ENCODE measurements at places on chromosomes 1 and 21. TPM values are rescaled to one million over a fixed set of nuclear protein-coding genes. Genes with fewer than 3 reads are reported as not detected.

The DCST1 gene
- not detected for total RNA-seq

GRCh38 chr21:41632748-41633475 lies 125.0 kb upstream of the TMPRSS2 start:
- peaks cover 28% of the 10 kb centered on the region for H3K4me1 ChIP-seq
- no peaks in the 10 kb centered on the region for H3K27me3 ChIP-seq
- no peak overlapping the region for H3K4me3 ChIP-seq
- peak overlapping the region; percentile 92 for H3K27ac ChIP-seq
- DNase-seq = no peak
- no peaks in the 10 kb centered on the region for H3K36me3 ChIP-seq

The CYP4B1 gene
- 91.7 TPM for total RNA-seq

- no peaks in the 10 kb centered on the region for H3K36me3 ChIP-seq
- no peaks in the 10 kb centered on the region for H3K27me3 ChIP-seq
These were observed 72.1 kb downstream of the UCK2 start for GRCh38 chr1:165899461-165899941.

The CFHR4 gene
- not detected for total RNA-seq

DNA sequence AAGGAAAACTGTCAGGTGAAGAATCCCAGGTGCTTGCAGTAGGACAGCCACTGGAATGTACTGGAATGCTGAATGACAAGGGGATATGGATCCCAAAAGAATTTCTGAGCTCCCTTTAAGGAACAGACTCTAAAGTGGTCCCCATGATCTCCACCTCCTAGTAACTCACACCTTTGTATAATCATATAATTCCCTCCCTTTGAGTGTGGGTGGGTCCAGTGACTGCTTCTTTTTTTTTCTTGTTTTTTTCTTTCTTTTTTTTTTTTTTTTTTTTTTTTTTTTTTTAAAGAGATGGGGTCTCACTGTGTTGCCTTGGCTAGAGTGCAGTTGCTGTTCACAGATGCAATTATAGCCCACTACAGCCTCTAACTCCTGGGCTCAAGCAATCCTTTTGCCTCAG lies 28.5 kb upstream of the H3-3A start:
- H3K27ac ChIP-seq = peak overlapping the region; percentile 72
- DNase-seq = no peak
- H3K36me3 ChIP-seq = no peaks in the 10 kb centered on the region
- H3K4me1 ChIP-seq = peaks cover 18% of the 10 kb centered on the region
- no peaks in the 10 kb centered on the region for H3K27me3 ChIP-seq
- no peak overlapping the region for H3K4me3 ChIP-seq

DNA sequence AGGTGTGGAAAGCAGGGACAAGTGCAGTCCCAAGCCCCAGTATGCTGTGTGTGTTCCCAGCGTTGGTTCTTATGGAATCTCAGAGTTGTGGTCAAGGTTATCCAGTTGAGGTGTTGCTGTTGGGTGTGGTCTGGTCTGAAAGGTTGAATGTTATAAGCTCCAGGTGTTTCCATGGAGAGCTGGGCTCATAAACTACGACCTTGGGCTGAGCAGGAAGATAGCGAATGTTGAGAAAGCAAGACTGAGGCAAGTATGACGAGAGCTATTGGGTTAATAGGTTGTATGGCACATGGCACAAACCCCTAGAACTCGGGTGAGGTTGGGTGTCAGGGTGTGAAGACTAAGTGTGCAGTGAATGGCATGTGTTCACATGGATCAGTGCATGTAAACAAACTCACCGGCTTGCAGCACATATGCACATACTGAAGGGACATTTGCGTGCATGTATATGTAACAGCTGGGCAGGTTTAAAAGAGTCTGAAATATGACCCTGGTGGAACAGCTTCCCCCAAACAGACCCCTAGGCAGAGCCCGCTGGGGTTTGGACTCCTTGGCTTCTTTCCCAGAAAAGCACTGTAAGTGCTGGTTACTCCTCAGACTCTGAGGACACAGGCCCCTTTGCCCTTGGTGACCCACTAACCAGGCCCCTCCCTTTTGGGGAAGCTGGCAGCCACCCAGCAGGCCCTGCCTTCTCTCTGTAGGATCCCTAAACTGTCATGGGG lies 117.5 kb downstream of the NAV1 start:
- no peak overlapping the region for H3K4me3 ChIP-seq
- H3K36me3 ChIP-seq = no peaks in the 10 kb centered on the region
- peaks cover 6% of the 10 kb centered on the region for H3K27me3 ChIP-seq

- H3K27me3 ChIP-seq = no peaks in the 10 kb centered on the region
- peaks cover 22% of the 10 kb centered on the region for H3K4me1 ChIP-seq
- DNase-seq = no peak
- H3K4me3 ChIP-seq = no peak overlapping the region
- H3K36me3 ChIP-seq = peaks cover 13% of the 10 kb centered on the region
- peak overlapping the region; percentile 25 for H3K27ac ChIP-seq
These were observed 4.3 kb upstream of the MFAP2 start for GRCh38 chr1:16984717-16985116.

- no peak for DNase-seq
- no peak overlapping the region for H3K4me3 ChIP-seq
- no peaks in the 10 kb centered on the region for H3K27me3 ChIP-seq
These were observed 2.4 kb upstream of the ARHGAP29 start for GRCh38 chr1:94239796-94240195.

DNA sequence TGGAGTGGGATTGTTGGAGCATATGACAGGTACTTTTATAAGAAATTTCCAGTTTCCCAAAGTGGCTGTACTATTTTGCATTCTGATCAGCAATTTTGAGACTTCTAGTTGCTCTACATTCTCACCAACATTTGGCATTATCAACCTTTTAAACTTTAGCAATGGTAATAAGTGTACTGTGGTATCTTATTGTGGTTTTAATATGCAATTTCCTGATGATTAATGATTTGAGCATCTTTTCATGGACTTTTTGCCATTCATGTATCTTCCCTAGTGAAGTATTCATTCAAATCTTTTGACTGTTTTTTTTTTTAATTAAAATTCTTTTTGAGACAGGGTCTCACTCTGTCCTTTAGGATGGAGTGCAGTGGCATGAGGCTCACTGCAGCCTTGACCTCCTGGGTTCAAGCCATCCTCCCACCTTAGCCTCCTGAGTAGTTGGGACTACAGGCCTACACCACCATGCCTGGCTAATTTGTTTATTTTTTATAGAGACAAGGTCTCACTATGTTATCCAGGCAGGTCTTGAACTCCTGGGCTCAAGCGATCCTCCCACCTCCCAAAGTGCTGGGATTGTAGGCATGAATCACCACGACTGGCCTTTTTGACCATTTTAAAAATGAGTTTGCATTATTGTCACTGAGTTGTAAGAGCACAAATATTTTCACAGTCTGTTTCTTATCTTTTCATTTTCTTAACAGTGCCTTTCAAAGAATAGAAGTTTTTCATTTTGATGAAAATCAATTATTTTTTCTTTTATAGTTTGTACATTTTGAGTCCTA lies 7.8 kb upstream of the SLC6A9 start:
- no peaks in the 10 kb centered on the region for H3K36me3 ChIP-seq
- no peak for DNase-seq
- no peak overlapping the region for H3K4me3 ChIP-seq
- H3K27ac ChIP-seq = no peak overlapping the region

The PCBP3 gene
- total RNA-seq = 0.47 TPM

DNA sequence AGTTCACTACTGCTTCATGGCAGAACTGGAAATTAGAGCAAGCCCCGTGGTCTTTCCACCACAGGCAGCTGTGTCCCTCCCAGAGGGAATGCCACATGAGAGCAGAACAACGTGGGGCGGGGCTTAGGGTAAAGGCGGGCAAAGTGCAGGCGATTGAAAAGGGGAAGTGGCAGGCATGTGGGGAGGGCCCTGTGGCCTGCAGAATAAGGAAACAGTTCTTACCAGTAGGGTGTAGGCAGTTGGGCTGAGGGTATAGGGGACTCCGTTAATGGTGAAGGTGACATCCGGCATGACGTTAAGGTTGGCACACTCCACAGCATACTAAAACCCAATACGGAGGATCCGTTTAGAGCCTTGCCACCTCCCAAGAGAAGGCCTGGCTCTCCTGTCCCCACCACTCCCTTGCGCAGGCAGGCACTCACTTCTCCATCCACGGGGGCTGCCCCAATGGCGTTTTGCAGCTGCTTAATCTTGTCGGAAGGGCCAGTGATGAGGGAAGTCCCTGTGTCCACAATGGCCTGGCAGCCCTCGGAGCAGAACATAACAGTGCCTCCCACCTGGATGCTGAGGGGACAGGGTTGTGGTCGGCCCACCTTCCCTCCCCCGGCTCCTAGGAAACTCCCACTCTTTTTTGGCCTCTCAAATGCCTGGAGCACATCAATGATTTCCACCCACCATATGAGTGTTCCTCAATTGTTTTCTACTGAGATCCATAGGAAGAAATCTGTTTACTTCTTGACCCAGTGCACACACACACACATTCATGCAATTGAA lies 9.1 kb upstream of the RAB7B start:
- no peaks in the 10 kb centered on the region for H3K4me1 ChIP-seq
- no peak overlapping the region for H3K4me3 ChIP-seq
- H3K36me3 ChIP-seq = no peaks in the 10 kb centered on the region
- no peak overlapping the region for H3K27ac ChIP-seq
- no peaks in the 10 kb centered on the region for H3K27me3 ChIP-seq

DNA sequence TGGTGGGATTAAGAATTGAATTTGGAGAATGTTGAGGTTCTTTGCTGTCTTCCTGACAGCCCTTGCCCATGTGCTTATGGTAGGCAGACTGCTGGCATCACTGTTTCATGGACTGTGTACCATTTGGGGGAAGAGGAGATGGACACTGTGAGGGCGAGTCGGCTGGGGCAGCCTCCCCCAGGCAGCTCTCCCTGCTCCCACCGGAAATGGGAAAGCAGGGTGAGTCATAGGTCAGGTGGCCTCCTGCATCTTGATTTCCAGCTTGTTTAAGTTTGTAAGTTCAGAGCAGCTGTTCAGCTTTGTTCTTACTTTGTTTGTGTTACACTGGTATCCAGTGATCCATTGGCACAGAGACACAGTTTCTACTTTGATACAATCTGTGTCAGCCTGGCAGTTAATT lies 87.2 kb upstream of the CNIH3 start:
- H3K27ac ChIP-seq = no peak overlapping the region
- H3K4me3 ChIP-seq = no peak overlapping the region
- H3K4me1 ChIP-seq = no peaks in the 10 kb centered on the region
- no peaks in the 10 kb centered on the region for H3K27me3 ChIP-seq
- no peak for DNase-seq
- no peaks in the 10 kb centered on the region for H3K36me3 ChIP-seq

The DMRTA2 gene
- total RNA-seq = 8.0 TPM

GRCh38 chr21:43467785-43468184 lies 40.9 kb upstream of the SIK1 start:
- no peak overlapping the region for H3K4me3 ChIP-seq
- no peak for DNase-seq
- no peak overlapping the region for H3K27ac ChIP-seq

- no peaks in the 10 kb centered on the region for H3K4me1 ChIP-seq
- H3K27ac ChIP-seq = no peak overlapping the region
- no peak for DNase-seq
- H3K27me3 ChIP-seq = no peaks in the 10 kb centered on the region
These were observed 283.1 kb downstream of the LMX1A start for GRCh38 chr1:165073185-165074007.

DNA sequence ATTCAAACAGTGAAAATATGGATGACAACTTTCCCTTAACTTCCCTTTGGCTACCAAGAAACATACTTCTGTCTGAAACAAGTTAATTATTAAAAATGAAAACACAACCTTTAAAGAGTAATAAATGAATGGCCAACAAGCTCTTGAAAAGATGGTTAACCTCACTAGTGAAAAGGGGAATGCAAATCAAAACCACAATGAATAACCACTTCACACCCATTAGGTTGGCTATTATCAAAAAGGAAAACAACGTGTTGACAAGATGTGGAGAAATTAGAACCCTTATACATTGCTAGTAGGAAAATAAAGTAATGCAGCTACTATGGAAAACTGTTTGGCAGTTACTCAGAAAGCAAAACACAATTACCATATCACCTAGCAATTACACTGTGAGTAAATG lies 14.1 kb downstream of the COP1 start:
- H3K36me3 ChIP-seq = no peaks in the 10 kb centered on the region
- no peak overlapping the region for H3K4me3 ChIP-seq
- DNase-seq = no peak
- peaks cover 5% of the 10 kb centered on the region for H3K4me1 ChIP-seq

GRCh38 chr21:20261364-20261763 lies 736.8 kb upstream of the NCAM2 start:
- DNase-seq = no peak
- H3K27me3 ChIP-seq = no peaks in the 10 kb centered on the region
- no peak overlapping the region for H3K4me3 ChIP-seq
- H3K27ac ChIP-seq = no peak overlapping the region
- H3K4me1 ChIP-seq = no peaks in the 10 kb centered on the region

DNA sequence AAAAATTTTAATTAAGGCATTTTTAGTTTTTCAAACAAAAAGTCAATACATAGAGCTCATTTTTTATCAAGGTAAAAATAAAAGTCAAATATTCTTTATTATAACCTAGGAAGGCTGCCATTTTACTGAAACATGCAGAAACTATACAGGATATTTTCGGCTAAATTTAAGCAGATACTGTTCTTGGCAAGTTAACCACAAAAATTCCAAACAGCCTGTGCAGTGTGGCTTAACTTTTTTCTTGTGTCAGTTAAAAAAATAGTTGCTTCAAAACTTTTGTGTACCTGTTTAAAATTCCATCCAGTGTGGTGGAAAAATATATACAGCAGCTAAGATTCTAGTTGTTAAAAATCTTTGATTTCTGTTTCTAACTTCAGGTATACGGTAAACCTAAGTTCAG lies 135.0 kb downstream of the ATP5PO start:
- no peak overlapping the region for H3K27ac ChIP-seq
- H3K4me1 ChIP-seq = no peaks in the 10 kb centered on the region
- H3K4me3 ChIP-seq = no peak overlapping the region
- no peaks in the 10 kb centered on the region for H3K27me3 ChIP-seq

The FYB2 gene
- total RNA-seq = under 0.01 TPM

The SPRR2F gene
- 1,391 TPM for total RNA-seq

DNA sequence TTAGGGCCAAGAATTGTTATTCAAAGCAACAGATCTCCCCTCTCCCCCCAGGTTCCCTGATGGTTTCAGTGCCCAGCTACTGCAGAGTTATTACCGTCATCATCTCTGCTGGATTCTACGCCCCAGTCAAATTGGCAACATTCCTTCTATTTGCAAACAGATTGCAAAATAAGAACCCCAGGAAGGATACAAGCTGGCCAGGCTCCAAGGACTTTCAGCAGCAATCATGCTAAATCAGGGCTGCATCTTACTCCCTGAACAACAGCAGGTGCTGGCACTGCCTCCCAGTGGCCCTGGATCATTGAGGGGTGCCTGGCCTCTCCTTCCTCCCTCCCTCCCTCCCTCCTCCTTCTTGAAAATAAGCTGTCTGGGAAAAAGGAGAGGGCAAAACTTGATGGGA lies 521.6 kb upstream of the BEND5 start:
- no peaks in the 10 kb centered on the region for H3K36me3 ChIP-seq
- H3K27ac ChIP-seq = no peak overlapping the region
- DNase-seq = no peak
- H3K4me1 ChIP-seq = no peaks in the 10 kb centered on the region
- no peaks in the 10 kb centered on the region for H3K27me3 ChIP-seq

The ADAM30 gene
- total RNA-seq = not detected

GRCh38 chr1:163054181-163054591 lies 15.0 kb upstream of the RGS4 start:
- DNase-seq = no peak
- H3K4me1 ChIP-seq = no peaks in the 10 kb centered on the region
- H3K27ac ChIP-seq = no peak overlapping the region
- no peaks in the 10 kb centered on the region for H3K27me3 ChIP-seq
